NCI-H1417 treated with DMSO at 0.1 percent for 48 hours (cell line): ENCODE measurements at places on chromosomes 3 and 15.

DNA sequence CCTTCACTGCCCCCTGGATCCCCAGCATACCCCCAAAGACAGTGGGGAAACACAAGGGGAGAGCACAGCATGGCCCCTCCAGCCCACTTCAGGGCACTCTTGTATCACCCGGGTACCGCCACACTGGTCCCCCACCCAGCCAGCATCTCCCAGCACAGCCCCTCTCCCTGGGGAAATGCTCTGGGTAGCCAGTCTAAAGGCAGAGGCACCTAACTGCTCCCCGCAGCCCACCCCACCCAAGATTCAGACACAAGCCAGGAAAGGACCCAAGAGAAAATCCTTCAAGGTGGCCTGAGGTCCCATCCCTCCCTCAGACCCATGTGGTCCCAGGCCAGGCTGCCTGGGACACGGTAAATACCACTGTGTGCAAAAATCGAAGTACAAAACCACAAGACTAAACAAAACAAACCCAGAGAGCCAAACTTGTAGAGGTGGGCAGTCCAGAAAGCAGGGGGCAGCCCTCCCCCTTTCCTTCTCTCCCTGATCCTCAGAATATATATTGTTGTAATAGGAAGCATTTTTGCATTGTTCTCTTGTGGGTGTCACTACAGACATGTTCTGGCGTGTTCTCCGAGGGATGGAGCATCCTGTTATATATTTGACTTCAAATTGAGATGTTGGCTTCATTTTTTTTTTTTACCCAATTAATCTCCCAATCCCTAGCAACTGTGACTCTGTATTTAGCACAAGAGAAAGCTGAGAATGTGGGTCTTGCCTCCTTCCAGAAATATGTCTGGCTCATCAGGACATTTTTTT is 51.7 kb downstream of the GRIP2 start:
- no peak for DNase-seq

DNA sequence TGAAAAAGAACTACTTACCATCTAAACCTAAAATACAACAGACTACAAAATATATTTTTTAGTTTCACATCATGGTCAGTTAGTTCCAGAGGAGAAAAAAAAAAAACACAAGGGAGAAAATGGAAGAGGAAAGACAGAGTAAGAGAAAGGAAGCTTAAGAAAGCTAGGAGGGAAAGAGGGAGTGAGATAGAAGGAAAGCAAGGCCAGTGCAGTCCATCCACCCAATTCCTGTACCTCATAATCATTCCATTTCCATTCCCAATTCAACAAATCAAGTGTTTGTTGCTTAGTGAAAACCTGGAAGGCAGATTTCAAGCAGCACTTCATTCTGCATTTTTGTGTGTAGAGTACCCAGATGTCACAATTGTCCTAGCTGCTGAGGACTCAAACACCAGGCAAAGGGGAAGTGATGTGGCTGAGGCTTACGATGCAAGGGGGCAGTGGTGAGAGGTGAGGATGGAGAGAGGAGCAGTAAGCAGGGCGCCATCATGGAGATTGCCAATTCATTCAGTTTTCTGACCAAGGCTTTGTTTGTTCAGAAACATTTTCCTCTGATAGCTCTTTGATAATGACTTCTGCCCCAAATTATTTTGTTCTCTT is 83.6 kb upstream of the GSK3B start:
- DNase-seq: no peak

GRCh38 chr15:59303633-59304032 is 69.0 kb downstream of the MYO1E start:
- DNase-seq: no peak

GRCh38 chr3:128322030-128323022 is 144.4 kb downstream of the DNAJB8 start:
- no peak for DNase-seq

GRCh38 chr15:76183930-76184649 is 124.3 kb downstream of the TMEM266 start:
- no peak for DNase-seq

- DNase-seq: no peak
These were observed 321.2 kb upstream of the TLE3 start for GRCh38 chr15:70418943-70419342.

DNA sequence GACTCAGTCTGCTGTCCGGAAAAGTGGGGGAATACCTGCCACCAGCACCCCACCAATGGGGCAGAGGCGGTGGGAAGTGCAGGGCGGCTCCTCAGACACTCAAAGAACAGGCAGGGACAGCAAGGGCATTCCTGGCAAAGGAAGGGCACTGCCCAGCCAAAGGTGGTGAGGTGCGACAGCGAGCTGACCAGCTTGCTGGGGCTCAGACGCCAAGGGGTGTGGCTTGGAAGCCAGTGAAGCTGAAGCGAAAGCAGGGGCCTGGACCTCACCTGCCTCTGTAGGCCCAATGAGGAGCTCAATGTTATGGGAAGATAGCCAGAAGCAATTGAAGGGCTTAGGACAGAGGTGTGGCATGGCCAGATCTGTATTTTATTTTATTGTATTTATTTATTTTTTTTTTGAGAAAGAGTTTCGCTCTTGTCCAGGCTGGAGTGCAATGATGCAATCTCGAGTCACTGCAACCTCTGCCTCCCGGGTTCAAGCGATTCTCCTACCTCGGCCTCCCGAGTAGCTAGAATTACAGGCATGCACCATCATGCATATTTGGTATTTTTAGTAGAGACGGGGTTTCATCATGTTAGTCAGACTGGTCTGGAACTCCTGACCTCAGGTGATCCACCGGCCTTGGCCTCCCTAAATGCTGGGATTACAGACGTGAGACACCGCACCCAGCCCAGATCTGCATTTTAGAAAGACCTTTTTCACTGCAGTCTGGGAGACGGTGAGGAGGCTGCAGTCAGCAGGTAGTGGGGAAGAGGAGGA is 4.4 kb upstream of the LMAN1L start:
- DNase-seq: no peak

DNA sequence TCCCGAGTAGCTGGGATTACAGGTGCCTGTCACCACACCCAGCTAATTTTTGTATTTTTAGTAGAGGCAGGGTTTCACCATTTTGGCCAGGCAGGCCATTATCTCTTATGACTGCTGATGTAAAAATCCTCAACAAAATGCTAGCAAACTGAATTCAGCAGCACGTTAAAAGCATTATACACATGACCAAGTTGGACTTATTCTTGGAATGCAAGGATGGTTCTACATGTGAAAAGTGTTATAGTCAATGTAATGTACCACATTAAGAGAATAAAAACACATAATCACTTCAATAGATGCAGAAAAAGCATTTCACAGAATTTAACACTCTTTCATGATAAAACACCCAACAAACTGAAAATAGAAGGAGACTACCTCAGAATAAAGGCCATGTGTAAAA is 20.2 kb downstream of the RNF13 start:
- DNase-seq: no peak

GRCh38 chr15:78396976-78397375 is 41.0 kb upstream of the IREB2 start:
- DNase-seq: no peak

DNA sequence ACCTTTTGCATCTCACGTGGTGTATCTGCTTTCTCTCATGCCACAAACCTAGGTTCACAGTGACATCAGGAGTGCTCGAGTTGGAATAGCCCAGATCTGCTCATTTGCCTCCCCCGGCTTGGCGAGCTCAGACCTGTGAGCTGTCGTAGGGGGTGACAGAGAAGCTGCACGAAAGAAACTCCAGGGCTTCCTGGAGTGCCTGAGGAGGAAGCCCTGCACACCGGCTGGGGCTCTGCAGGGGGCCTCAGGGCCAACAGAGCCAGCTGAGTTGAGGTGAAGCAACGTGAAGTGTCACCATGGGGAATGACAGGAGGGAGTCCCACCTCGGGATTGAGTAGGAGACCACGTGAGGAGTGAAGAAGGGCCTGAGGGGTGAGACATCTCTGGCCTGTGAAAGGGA is 62.5 kb downstream of the RPN1 start:
- DNase-seq: no peak

DNA sequence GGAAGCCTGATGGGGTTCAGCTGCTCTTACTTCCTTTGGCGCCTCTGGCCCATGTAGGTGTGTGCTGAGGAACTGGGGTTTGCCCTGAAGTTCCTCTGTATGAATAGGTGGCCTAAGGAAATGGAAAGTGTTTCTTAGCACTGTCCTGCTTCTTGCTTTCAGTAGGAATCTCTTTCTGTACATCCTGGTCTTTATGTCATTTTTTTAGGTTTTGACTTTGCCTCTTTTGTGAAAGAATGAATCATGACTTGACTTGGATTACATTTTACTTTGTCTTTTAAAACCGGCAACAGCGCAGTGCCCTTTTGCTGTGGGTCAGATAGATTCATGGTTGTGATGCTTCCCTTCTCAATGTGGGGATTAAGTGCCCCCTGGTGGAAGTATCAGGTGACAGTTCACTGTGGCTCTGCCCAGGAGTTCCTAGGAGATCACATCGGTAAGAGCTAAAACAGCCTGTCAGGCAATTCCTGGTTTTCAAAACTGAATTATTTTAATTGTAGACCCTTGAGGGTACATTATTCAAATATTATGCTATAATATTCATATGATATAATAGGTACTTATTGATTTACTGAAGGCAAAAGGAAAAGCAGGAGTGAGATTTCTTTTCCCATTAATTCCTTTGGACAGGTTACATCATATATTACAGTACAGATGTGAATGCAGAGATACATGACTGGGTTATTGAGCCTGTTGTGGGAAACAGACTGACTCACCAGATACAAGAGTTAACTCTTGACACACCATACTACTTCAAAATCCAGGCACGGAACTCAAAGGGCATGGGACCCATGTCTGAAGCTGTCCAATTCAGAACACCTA is 95.4 kb downstream of the HCN4 start:
- peak; percentile 22 for DNase-seq

DNA sequence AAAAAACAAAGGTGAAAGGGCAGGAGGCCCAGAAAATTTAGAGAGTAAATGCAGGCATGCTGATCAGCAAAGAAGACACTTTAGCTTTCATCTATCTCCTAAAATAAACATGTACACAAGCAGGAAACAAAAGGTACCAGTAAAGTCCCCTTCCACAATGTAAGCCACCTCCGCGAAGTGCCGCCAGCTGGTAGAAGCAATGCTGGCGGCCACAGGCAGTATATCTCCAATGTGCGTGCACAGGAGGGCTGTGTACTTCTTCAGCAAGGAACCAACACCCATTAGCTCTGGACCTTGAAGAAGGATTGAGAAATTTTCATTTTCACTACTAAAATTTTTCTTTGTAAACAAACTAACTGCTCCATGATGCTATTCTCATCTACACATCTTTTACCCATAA is 75.4 kb downstream of the HERC2 start:
- no peak for DNase-seq

- no peak for DNase-seq
These were observed 296.8 kb downstream of the RORA start for GRCh38 chr15:60932051-60932915.

- no peak for DNase-seq
These were observed 231.5 kb downstream of the SV2B start for GRCh38 chr15:91331581-91331980.

DNA sequence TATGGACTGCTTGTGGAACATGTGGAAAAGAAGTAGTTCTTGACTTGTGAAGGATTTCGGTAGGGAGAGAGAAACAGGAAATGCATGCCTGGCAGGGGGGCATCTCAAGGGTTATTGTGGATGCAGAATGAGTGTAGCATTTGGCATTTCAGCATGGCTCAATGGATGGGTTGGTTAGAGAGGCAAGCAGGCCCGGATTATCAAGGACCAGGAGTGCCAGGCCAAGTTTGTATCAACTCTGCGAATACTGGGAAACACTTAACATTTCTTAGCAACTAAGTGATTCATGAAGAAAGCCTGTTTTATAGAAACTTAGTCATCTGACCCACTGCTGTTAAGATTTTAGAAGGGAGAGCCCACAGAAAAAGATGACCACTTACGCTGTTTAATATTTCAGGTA is 33.6 kb downstream of the KIF15 start:
- DNase-seq: no peak

GRCh38 chr15:42058791-42059190 is 35.6 kb downstream of the PLA2G4D start:
- DNase-seq: no peak

DNA sequence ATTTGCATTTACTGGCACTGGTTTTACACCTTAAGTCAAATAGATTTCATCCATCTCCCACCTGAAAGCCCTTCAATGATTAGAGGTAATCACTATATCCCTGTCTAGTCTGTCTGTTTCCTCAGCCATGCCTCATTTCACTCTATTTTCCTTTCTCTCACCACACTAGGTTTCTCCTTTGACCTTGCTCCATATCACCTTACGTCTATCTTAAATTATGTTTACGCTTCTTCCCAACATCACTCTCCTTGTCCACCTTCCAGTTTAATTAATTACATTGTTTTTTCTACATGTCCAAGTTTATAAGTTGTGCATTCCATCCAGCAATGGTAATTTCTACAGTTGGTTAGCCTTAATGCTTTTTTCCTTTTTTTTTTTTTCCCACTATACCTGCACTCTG is 396.7 kb upstream of the PDZRN3 start:
- DNase-seq: no peak

GRCh38 chr3:190429681-190430080 is 20.0 kb downstream of the TMEM207 start:
- DNase-seq: no peak

GRCh38 chr3:196193736-196194541 is 17.3 kb downstream of the ZDHHC19 start:
- DNase-seq: no peak

DNA sequence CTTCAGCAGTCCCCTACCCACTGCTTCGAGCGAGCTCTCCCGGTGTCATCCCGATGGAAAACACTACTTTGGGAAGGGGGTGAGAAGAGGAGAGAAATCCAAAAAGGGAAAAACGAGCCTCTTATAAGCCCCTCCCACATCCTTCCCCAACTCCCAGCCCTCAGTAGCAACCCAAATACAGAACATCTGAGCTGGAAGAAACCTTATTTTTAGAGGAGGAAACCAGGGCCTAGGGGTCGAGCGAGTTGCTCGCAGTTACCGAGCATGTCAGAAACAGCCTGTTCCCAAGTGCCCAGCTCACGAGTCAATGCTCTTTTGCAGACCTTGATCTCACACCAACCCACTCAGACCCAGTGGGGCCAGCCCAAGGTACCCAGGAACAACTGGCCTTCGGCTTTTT is 14.2 kb downstream of the RBPMS2 start:
- DNase-seq: no peak

DNA sequence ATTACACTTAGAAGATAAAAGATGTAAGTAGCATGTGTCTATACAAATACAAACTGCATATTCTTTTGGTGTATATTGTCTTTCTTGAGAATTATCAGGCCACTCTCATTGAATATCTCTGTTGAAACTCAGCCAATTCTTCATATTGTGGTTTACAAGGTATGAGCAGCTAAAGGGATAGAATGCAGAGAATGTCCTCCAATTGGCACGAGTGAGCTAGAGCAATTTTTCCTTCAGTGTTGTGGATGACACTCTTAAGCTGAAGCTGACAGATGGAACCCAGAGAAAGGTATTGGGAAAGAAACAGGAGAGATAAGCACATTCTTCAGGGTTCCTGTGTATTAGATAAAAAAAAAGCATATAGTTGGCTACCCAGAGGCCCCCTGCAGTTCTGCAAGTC is 453.1 kb downstream of the EPHA3 start:
- no peak for DNase-seq
